ENCODE measurements at places on chromosomes 13 and 19.

- no peak for DNase-seq
Observed at GRCh38 chr13:21686751-21687391, 16.0 kb downstream of the FGF9 start.

- no peak for DNase-seq
Observed at GRCh38 chr13:68745502-68745901, 1362.1 kb upstream of the ATXN8OS start.

- no peak for DNase-seq
Observed at GRCh38 chr19:45920458-45920857, 5.9 kb upstream of the NANOS2 start.

GRCh38 chr13:33381906-33382305 is 96.4 kb upstream of the STARD13 start:
- DNase-seq, result no peak

DNA sequence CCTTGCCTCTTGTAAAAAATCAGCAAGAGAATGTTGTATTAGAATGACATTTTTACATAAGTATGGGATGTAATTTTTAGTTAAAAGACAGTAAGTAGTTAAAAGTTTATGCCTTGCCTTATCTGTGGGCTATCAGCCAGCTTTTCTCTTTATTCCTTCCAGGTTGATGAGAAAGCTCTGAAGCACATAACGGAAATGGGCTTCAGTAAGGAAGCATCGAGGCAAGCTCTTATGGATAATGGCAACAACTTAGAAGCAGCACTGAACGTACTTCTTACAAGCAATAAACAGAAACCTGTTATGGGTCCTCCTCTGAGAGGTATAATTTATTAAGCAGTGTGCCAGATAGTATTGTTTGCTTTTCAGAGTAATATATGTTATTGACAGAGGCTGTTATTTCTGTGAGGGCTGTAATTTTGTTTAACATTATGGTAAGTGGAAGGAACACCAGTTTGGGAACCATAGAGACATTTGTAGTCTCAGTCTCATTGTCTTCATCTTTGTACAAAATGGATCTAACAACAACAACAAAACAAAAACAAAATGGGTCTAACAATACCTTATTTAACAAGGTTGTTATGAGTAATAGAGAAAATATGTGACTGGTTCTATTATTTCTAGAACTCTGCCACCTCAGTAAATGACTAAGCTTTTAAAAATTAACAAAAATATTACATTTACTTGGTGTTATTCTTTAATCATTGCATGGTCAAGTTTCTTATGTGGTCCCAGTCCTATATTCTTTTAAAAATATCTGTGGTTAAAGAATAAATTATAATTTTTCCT is 112.8 kb downstream of the TDRD3 start:
- peak; percentile 11 for DNase-seq

DNA sequence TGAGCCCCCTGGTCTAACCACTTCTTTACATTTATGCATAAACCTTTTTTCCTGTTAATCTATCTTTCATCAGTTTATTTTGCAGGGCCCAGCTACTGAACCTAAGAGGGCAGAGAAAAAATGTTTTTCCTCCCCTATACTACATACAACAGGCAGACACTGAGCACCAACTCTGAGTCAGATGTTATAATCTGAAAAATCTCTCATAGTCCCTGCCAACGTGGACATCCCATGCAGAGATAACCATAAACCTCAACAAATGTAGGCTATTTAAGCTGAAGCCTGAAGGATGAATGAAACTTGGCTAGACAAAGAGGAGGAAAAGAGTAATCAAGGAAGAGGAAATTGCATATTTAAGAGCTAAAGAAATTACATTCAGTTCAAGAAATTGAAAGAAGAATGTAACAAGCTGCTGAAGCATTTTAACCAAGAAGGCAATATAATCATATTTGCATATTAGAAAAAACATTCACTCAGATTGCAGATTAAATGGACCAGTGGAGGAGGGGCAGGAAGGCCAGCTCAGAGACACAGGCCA is 2.6 kb downstream of the NEK3 start:
- DNase-seq, result no peak

GRCh38 chr19:54164369-54165068 is 5.0 kb upstream of the LENG1 start:
- DNase-seq, result no peak

DNA sequence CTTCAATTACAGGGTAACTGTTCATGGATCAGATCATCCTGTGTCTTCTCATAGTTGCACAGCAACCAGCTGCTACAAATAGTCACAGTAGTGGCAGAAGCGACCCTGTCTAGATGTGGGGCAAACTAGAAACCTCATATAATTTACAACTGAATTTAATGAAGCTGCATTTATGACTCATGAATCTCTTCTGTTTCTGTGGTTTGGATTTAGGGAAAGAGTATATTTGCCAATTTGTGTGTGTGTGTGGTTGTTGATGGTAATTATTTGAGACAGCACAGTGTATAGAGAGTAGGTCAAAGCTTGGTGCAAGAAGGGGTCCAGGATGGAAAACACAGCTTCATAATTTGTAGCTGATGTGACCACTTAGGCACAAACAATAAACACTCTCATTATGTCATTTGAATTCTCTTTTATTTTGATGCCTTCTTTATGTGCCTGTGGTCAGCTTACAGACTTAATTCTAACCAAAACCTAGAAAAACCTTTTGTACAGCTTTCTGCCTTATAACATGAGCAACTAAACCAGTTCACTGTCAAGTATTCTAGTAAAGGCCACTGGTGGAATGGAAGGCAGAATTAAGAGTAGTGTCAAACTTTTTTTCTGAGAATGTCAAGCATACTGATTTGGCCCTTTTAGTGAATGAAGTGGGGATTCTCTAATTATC is 218.1 kb downstream of the TBC1D4 start:
- DNase-seq, result peak; percentile 29

DNA sequence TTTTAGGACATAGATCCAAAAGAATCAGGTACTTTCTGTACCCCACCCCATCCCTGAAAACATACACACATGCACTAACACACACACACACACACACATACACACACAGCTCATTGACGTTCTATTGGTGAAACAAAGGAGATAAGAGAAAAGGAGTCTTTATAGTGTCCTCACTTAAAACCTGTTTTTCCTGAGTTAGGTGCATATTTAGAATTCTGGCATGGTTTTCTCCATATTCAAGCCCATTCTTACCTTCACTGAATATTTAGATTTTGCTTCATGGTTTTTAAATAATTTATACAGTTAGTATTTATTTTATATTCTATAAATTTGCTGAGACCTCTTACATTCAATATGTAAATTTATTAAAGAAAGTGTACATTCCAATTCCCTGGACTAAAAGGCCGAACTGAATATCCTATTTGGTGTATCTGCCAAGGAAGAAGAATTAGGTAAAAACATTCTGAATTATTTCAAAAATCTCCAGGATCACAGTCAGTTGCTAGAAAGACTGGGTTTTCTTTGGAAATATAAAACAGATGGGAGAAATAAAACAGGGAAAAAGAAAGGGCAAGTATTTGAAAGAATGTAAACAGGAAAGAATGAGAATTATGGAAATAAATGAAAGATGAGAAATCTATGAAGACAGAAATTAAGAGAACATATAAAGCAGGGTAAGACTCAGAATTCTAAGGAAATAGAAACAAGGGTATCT is 556.2 kb downstream of the KCTD12 start:
- DNase-seq, result no peak

GRCh38 chr13:53004573-53004972 is 24.0 kb upstream of the OLFM4 start:
- no peak for DNase-seq

GRCh38 chr19:3270902-3271301 is 46.4 kb downstream of the CELF5 start:
- DNase-seq, result peak; percentile 37

GRCh38 chr13:48317511-48318376 is 14.2 kb downstream of the RB1 start:
- no peak for DNase-seq

GRCh38 chr19:7917267-7918061 is 2.7 kb upstream of the SNAPC2 start:
- no peak for DNase-seq

DNA sequence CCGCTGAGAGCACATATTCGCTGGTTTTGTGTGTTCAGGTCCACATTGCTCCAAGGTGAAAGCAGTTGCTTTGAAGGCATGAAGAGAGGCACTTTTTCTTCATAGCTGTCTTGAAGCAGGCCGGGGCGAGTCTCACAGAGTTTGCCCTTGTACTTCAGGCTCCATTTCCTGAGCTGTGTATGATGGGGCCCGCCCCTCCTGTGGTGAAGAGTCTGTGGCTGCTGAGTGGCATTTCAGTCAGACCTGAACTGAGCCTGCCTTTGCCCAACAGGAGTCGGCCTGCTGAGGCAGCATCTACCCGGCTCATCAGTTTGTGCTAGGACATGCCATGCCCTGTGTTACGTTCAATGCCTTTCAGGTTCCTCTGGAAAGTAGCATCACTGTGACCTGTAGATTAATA is 44.4 kb upstream of the C1QTNF9 start:
- DNase-seq, result no peak

GRCh38 chr13:29573190-29573589 is 22.3 kb downstream of the SLC7A1 start:
- no peak for DNase-seq

- DNase-seq, result no peak
Observed at GRCh38 chr19:43609872-43610271, 2.0 kb upstream of the SRRM5 start.

DNA sequence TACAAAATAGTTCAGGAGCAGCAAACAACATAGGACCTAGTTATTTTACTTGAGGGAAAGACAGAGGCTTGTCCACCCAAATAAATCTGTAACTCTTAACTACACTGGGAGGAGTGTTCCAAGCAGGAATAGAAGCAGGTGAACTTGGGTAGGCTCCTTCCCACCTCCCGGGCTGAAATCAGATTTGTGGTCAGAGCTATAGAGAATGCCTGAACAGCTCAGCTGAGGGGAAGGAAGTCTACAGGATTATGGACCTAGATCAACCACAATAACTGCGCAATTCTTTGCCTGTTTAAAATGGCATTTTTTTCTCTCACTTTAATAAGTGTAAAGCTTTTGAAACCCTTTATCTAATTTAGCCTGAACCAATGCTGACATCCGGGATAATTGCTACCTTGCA is 73.5 kb upstream of the IRS2 start:
- peak; percentile 33 for DNase-seq

DNA sequence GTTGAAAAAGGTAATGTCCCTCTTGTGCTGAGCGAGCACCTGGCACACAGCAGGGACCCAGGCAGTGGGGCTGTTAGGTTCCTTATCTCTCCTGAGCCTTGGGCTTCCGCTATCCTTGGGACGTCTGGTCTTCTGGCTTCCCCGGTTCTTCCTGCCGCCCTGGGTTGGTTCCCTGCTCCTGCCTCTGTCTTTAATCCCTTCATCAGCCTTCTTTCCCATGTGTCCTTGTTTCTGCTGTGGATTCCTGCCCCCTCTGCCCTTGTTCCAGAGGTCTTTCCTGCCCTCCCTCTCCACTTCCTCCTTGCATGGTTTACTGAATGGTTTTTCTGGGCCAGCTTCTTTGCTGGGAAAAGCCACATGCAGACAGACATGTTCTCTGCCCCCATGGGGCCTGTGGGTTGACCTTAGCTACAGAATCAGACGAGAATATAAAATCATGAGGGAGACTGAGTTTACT is 2.6 kb downstream of the EPN1 start:
- no peak for DNase-seq

- DNase-seq, result no peak
Observed at GRCh38 chr13:27635266-27635665, 13.6 kb downstream of the POLR1D start.

DNA sequence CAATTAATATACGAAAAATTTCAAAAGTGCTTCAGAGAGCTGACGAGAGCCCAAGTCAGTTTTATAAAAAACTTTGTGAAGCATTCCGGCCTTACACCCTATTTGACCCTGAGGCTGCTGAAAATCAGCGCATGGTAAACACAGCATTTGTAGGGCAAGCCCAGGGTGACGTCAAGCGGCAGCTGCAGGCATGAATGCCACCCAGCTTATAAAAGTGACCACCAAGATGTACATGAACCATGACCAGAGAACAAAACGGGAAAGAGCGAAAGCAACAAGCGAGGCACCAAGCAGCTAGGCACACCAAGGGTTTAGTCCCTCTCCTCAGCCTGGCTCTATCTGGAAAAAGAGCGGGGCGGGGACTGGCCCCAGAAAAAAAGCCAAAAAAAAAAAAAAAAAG is 6.0 kb downstream of the SIGLEC11 start:
- no peak for DNase-seq

GRCh38 chr13:104320446-104320845 is 1254.2 kb upstream of the SLC10A2 start:
- DNase-seq, result no peak

- DNase-seq, result no peak
Observed at GRCh38 chr13:49622174-49622946, 5.9 kb upstream of the ARL11 start.

DNA sequence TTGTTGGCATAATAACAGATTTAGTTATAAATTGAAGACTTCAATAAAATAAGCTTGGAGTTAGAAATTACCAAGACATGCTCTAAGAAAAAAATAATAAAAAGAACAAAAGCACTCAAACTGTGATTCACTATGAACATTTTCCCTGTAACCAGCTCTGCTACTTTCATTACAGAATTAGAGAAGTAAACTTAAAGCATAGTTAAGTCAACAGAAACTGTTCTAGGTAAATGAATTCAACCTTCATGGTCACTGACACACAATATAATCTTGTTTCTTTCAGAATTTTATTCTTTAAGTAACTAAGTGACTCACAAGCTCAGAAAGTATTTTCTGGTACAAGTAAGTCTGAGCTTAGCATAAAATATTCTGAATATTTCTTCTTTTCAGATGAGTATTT is 136.3 kb downstream of the KLF5 start:
- DNase-seq, result no peak

GRCh38 chr19:14985133-14985532 is 5.5 kb upstream of the SLC1A6 start:
- no peak for DNase-seq

GRCh38 chr19:28065026-28065425 is 1147.9 kb downstream of the UQCRFS1 start:
- peak; percentile 58 for DNase-seq

DNA sequence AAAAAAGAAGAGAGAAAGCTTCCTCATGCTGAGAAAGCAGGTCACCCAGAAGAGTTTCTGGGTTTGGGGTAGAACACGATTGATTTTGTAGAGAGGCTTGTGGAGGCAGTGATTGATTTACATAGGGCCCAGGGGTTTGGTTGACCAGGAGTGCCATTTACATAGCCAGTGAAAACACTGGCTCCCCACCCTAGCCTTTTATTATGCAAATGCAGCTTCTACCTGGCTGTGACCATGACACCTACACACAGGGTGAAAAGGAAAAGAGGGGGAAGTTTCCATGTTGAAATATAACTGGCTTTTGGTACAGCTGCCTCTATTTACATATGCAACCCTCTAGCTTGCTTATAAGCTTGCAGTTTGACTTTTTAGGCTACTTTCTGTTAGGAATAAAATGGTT is 62.0 kb downstream of the ZNF100 start:
- DNase-seq, result no peak

DNA sequence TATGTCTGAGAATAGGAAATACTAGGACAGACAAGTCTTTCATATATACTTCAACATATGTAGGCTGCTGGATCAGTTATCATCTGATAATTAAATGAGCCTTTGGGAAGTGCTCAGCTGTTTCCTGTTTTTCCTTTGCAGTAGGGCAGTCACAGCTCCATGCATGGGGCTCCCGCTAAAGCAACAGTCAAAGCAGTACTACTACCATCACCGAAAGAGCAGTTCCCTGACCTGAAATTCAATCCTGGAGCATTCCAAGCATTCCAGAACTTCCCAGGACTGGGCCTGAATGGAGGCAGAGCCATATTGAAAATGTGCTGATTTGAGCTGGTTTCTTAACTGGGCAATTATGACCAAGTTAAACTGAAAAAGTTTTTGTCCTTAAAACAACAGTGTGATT is 20.5 kb downstream of the MICU2 start:
- peak; percentile 62 for DNase-seq

- no peak for DNase-seq
Observed at GRCh38 chr19:21593934-21594820, 88.8 kb downstream of the ZNF429 start.

- no peak for DNase-seq
Observed at GRCh38 chr13:101978552-101979315, 423.1 kb downstream of the FGF14 start.

All from HT1080 (cell line).